ENCODE measurements at places on chromosomes 16 and 17. TPM values are rescaled to one million over a fixed set of nuclear protein-coding genes. Genes with fewer than 3 reads are reported as not detected.

Gene MTSS2
- total RNA-seq: 2.9 TPM

Gene PHOSPHO1
- total RNA-seq: not detected

Gene ODAD4
- not detected for total RNA-seq

Gene POLR3E
- total RNA-seq: 249 TPM

Gene CX3CL1
- total RNA-seq: 0.15 TPM

Gene OR1F1
- total RNA-seq: not detected

Gene RRAD
- total RNA-seq: 0.35 TPM

Gene CCL5
- total RNA-seq: 25.8 TPM

Gene TEKT5
- not detected for total RNA-seq

Gene CFAP52
- total RNA-seq: not detected

Gene ITGA2B
- total RNA-seq: 19.5 TPM

Gene RBBP6
- 158 TPM for total RNA-seq

Gene MFSD6L
- not detected for total RNA-seq

Gene CCL2
- not detected for total RNA-seq

Gene AFMID
- 3.5 TPM for total RNA-seq

Gene SMTNL2
- not detected for total RNA-seq

Gene TP53TG3B
- total RNA-seq: not detected
